ENCODE measurements at places on chromosomes 11 and 22. TPM values are rescaled to one million over a fixed set of nuclear protein-coding genes. Genes with fewer than 3 reads are reported as not detected.

Gene TYR
- not detected for total RNA-seq

Gene APOL5
- total RNA-seq, result not detected

Gene C11orf86
- not detected for total RNA-seq

Gene TBX1
- 15.4 TPM for total RNA-seq

Gene HBB
- 338 TPM for total RNA-seq

Gene ZFP91
- total RNA-seq, result 48.3 TPM

Gene NRIP3
- 1.3 TPM for total RNA-seq

Gene SHISA8
- not detected for total RNA-seq

Gene APOL1
- total RNA-seq, result 92.8 TPM

Gene FZD4
- total RNA-seq, result 57.4 TPM

Gene C11orf65
- 0.46 TPM for total RNA-seq

Gene SUSD2
- 277 TPM for total RNA-seq

Gene MMP8
- not detected for total RNA-seq

Gene TSPAN18
- 46.4 TPM for total RNA-seq
